ENCODE measurements at places on chromosomes 5 and 9.

DNA sequence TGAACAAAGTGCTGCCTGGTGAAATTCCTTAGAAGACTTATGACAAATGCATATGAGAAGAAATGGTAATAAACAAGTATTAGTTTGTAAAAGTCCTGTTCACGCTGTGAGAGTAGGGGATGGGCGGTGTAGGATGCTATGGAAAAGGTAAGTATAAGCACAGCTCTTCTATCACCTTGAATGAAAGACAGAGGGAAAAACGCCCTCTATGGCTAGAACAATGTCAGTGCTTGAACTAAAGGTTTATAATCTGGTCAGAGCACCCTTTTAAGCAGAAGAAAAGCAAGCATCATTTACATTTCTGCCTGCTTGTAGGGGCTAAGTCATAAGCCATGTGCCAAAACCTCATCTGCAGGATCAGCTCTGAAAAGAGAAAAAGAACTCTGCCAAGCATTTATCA is 115.2 kb downstream of the LHFPL2 start:
- DNase-seq: peak; percentile 38

- no peak for DNase-seq
Measured at GRCh38 chr5:140855772-140856674, at the start of gene PCDHA10. TSS of gene PCDHA10 (plus strand) at chr5:140855897. CDS start at chr5:140856049, 152 bp downstream.

- DNase-seq: no peak
Measured at GRCh38 chr5:130937046-130937445, 228.0 kb downstream of the HINT1 start.

GRCh38 chr9:31519011-31519410 is 865.4 kb upstream of the ACO1 start:
- no peak for DNase-seq

DNA sequence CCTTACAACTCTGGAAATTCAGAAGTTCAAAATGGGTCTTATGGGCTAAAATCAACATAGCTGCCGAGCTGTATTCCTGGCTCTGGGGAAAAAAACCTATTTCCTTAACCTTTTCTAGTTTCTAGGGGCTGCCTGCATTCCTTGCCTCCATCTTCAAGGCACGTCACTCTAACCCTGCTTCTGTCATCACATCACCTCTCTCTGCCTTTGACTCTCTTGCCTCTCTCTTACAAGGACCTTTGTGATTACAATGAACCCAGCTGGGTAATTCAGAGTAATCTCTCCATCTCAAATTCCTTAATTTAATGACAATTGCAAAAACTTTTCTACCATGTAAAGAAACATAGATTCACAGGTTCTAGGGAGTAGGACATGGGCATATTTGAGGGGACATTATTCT is 103.1 kb upstream of the SMC2 start:
- no peak for DNase-seq

- DNase-seq: peak; percentile 22
Measured at GRCh38 chr5:110441035-110441434, 285.4 kb downstream of the TMEM232 start.

- peak; percentile 37 for DNase-seq
Measured at GRCh38 chr9:131995382-131995781, 84.3 kb downstream of the MED27 start.

DNA sequence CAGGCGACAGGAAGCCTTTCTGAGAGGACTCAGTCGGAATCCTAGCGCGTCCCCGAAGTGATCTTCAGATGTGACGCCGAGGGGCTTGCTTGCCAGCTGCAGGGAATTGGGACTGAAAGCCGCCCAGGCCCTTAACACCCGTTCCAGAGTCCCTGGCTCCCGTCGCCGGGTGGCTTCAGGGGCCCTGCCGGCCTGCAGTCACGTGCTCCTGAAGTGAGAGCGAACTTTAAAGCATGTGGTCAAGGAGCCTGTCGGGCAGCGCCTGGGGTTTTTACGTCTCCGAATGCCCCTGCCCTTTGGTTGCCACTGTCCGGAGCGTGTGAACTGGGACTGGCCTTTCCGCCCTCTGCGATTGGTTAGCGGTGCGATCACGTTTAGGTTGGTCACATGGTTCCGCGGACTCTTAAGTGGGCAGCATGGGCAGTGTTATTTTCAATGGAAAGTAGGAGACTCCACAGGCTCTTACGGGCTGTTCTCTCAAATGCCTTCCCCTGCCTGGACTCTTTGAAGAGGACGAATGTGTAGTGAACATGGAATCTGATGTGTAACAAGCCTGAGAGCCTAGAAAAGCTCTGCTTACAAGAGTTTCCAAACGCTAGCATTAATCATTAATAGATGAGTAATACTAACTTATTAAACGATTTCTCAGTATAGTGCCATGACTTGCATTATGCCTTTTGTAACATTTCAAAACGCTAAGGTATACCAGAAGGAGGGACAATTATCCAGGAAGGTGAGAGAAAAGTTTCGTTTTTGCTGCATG is 1.9 kb downstream of the VLDLR start:
- DNase-seq: no peak

DNA sequence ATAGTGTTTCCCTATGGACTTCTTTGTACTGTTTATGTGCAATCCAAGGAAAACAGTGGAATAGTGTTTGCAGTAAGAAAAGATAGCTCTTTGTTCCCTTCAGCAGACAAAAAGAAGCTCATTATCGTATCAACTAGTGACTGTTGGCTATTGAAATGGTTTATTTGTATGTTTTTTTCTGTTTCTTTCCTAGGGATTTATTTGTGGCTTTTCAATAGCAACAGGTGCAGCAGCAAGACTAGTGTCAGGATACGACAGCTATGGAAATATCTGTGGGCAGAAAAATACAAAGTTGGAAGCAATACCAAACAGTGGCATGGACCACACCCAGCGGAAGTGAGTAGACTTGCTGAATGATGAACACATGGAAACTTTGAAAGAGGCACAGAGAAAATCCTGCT is 65.1 kb downstream of the SLC44A1 start:
- no peak for DNase-seq

- no peak for DNase-seq
Measured at GRCh38 chr5:63500242-63500641, 462.0 kb downstream of the HTR1A start.

GRCh38 chr5:16809010-16809394 is 127.1 kb downstream of the MYO10 start:
- no peak for DNase-seq

DNA sequence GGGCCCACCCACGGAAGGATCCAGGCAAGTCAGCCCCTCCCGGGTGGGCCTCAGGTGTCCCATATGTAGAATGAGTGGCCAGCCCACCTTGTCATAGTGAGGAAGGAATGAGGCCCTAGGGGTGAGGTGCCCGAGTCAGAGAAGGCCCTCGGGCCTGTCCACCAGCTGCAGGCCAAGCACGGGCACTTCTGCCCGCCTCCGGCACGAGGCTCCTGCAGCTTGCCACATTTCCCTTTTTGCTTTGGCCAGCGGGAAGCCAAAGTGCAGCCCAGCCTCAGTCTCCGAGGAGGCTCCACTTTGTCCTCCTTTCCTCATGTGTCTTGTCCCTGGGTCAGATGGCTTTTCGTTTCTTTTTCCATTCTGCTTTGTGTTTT is 72.9 kb downstream of the PSMB7 start:
- no peak for DNase-seq

DNA sequence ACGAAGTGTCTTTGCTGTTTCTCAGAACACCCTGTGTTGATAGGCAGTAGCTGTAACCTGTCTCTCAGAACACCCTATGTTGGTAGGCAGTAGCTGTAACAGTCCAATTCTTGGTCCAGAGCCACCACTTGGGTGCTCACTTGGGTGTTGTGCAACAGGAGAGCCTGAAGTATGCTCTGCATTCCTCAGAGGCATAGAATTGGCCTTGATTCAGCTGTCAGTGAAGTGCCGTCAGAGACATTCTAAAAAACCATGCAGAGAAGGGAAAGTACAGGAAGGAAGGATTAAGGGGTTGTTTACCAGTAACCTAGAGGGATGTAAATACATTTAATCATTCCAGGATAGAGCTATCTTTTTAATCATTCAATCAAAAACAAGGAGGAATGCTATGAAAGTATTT is 231.2 kb downstream of the ARRDC3 start:
- no peak for DNase-seq

- DNase-seq: no peak
Measured at GRCh38 chr5:32309761-32310160, 3.0 kb downstream of the MTMR12 start.

DNA sequence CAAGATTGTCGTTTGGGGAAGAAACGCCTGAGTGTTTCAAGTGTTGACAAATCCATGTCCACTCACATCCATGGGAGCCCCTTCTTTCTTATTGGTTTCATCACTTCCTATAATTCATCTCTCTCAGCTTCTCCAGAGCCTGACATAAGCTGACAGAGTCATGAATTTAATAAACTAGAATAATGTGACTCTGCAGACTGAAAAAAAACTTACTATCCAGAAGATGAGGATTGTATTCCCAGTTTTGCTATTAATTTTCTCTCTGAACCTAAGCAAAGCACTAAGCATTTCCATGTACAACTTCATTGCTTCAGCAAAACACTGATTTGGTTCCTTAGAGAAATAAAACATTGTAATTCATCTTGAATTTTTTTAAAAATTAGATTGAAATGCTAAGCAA is 691.8 kb downstream of the MTRR start:
- no peak for DNase-seq

- no peak for DNase-seq
Measured at GRCh38 chr5:146006470-146007190, 70.3 kb downstream of the SH3RF2 start.

GRCh38 chr5:68369457-68370125 is 154.0 kb downstream of the PIK3R1 start:
- DNase-seq: peak; percentile 41

GRCh38 chr5:157766902-157767301 is 23.4 kb downstream of the LSM11 start:
- DNase-seq: peak; percentile 14

DNA sequence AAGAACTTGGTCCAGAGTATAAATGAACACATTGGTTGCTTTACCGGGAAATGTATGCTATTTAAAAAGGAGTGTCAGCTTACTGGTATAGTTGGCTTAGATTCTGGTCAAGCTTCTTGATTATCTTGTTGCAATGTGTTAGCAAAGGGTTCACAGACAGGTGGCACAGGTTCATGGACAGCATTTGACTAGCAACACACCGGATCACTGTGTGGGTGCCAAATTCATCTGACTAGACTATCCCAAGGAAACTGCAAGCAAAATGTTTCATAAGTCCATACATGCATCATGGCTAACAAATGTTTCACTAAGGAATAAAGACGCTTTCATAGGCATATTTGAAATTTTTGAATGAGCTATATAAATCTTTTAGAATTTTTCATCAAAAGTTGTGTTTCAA is 274.1 kb downstream of the PLK2 start:
- no peak for DNase-seq

DNA sequence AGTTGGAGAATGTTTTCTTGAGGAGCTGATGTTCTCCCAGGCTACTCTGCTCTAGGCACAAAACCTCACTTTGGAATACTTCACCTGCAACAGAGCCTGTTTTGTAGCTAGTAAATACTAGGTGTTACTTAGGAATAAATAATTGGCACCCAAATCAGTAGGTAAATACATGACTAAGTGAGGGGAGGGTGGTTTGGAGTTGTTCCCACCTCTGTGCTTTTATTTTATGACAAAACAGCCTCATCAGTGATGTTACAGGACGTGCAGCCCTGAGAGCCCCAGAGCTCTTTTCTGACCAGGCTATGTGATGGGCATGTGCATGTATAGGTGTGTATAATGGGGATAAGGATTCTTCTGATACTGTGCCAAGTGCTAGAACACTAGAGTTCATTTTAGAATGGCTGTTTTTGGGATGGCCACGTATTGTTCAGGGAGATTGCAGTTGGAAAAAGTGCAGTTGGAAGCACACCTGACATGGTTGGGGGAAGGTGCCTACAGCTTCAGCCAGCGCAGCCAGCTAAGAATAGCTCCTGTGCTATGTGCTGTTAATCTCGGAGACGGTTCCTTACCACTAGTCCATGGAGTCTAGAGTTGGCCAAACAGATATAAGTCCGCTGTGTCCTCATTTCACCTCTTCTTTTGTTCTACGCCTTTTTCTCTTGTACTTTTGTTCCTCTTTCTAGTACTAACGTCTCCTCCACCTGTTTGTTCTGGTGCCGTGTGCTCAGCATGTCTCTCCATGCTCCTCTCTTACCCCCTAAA is 284.7 kb downstream of the FANCC start:
- DNase-seq: no peak

GRCh38 chr5:37940931-37941623 is 101.2 kb upstream of the GDNF start:
- DNase-seq: no peak

GRCh38 chr9:18368206-18368605 is 105.7 kb upstream of the ADAMTSL1 start:
- no peak for DNase-seq

GRCh38 chr5:140037012-140037411 is 6.1 kb downstream of the NRG2 start:
- no peak for DNase-seq

- DNase-seq: no peak
Measured at GRCh38 chr9:97512966-97513560, 11.6 kb downstream of the TMOD1 start.

DNA sequence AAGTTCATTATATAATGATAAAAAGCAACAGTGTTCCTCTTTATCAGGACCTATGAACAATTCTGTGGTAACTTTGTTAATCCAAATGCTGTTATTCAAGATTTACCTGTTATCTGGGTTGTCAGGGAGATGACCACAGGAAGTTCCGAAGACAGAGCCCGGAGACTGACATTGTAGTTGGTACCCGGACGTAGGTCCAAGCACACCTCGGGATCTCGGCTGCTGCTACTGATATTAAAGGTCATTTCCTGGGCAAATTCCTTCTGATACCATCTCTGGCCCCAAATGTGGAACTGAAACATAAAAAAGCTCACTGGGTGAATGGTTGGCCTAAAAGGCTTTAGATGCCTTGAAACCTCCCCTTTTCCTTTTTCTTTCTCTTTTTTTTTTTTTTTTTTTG is 96.7 kb downstream of the SUSD1 start:
- no peak for DNase-seq

DNA sequence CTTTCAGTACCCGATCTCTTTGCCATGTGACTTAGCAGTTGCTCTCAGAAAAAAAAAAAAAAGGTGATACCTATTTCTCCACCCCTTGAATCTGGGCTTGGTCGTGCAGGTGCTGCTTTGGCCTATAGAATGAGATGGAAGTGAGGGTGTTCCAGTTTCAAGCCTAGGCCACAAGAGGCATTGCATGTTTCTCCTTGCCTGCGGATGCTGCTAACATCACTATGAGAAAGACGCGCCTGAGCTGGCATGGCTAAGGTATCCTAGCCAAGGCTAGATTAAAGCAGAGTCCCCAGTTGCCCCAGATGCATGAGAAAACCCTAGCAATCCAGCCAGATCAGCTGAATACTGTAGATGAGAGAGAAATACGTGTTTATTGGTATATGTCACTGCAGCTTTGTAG is 14.7 kb upstream of the CSF1R start:
- no peak for DNase-seq

DNA sequence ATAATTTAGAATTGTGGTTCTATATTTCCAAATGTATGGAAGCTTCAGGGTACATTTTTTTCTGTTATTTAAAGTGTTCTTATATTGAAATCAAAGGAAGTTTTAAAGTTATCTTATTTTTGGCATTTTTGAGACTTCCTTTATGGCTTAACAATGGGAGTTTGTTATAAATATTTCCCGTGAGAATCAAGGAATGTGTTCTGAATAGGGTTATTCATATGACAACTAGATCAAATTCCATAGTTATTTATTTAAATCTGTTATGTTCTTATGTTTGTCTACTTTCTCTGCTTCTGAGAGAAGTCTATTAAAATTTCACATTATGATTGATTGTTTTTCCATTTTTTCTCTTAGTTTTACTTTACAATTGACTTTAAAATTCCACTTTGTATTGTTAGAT is 135.1 kb downstream of the ADAMTS16 start:
- DNase-seq: no peak

GRCh38 chr5:134430001-134430569 is 18.4 kb upstream of the CDKN2AIPNL start:
- no peak for DNase-seq

GRCh38 chr5:37494756-37495155 is 115.6 kb downstream of the WDR70 start:
- no peak for DNase-seq

Measured in erythroblast (primary cell).